Vagina (tissue), 2 donors: ENCODE measurements at places on chromosomes 1 and 21.

DNA sequence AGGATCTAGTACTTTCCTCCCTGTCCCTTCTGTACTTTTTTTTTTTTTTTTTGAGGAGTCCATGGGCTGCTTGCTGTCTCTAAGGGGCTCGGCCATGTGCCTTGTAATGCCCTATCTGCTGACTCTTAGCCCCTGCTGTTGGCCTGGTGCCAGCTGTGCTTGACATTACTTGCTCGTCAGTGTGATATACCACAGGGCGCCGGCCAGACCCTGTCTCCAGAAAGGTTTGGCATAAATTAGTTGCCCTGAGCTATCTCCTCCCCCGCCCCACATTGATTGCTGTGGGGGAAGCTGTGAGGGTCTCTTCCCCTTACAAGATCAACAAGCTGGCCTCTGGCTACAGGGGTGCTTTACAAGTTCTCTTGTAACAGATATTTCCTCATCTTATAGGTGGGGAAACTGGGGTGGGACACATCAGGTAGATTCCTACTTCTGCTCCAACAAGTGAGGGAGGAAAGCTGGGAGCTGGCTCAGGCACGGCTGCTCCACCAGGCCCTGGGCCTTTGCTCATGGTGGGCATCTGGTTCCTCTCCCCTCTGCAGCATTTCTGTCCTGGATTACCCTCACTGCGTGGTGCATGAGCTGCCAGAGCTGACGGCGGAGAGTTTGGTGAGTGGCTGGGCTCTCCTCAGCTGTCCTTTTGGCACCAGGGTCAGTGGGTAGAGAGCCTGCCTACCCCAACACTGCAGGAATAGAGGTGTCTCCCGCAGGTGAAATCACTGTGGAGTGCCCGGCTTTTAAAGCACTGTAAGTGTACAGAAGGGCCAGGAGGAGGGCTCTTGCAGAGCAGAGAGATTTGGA is 15.6 kb downstream of the STRIP1 start:
- DNase-seq: no peak

- no peak for DNase-seq
Measured at GRCh38 chr1:226957714-226958113, 17.6 kb downstream of the COQ8A start.

GRCh38 chr1:240869071-240869470 is 257.1 kb upstream of the GREM2 start:
- no peak for DNase-seq

- DNase-seq: no peak
Measured at GRCh38 chr21:35476621-35477395, 427.7 kb upstream of the RUNX1 start.

DNA sequence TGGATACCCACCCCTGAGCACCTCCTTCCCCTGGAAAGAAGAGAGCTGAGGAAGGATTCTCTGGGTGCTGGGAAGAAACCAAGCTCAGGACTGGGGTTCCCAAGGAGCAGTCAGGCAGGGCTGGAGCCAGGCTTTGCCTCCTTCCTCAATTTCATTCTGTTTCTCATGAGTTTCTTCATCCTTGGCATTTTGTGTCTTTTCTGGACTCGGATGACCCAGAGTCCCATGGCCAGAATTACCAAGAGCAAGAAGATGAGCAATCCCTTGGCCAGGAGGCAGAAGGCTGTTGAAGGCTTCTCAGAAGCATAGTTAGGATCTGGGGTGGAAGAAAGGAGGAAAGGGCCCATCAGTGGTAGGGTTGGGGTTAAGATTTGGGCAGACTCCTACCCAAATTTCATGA is 2.5 kb downstream of the SLAMF9 start:
- no peak for DNase-seq

DNA sequence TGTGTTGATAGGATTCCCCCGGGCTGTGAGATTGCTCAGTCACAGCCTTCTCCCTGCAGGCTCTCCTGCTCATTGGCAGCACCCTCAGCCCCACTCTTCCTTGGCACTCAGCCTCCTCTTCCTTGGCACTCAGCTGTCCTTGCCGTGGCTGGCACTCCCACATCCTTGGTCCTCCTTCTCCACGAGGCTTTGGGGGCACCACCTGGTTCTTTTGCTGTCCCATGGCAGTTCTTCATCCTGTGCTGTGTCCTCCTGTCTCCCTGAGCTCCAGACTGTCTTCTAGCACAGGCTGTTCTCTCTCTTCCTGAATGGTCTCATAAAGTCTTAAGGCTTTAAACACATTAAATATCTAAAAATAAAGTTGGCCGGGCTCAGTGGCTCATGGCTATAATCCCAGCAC is 27.0 kb downstream of the PKNOX1 start:
- no peak for DNase-seq
